ENCODE measurements at places on chromosomes 12 and 14.

GRCh38 chr12:8784290-8784888, 38.0 kb upstream of the A2ML1 start:
- DNase-seq = no peak

GRCh38 chr14:61025251-61026223, 44.5 kb downstream of the SLC38A6 start:
- no peak for DNase-seq

- no peak for DNase-seq
These were observed 204.3 kb downstream of the PPM1H start for GRCh38 chr12:62730649-62731048.

DNA sequence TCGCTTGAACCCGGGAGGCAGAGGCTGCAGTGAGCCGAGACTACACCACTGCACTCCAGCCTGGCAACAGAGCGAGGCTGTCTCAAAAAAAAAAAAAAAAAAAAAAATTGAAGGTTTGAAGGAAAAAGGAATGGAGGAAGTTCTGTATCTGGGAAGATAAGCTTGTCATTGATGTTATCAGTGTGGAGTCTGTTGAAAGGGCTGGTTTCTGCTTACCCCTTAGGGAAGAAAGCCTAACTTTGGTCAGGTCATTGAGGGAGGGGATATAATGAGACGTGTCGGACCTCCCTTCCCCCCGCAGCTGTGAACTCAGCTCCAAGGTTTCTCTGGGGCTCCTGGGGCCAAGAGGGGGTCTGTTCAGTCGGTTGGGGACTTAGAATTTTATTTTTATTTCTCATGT, 16.4 kb downstream of the DAO start:
- DNase-seq = no peak

- DNase-seq = no peak
These were observed 1892.1 kb upstream of the SEL1L start for GRCh38 chr14:83425706-83426105.

DNA sequence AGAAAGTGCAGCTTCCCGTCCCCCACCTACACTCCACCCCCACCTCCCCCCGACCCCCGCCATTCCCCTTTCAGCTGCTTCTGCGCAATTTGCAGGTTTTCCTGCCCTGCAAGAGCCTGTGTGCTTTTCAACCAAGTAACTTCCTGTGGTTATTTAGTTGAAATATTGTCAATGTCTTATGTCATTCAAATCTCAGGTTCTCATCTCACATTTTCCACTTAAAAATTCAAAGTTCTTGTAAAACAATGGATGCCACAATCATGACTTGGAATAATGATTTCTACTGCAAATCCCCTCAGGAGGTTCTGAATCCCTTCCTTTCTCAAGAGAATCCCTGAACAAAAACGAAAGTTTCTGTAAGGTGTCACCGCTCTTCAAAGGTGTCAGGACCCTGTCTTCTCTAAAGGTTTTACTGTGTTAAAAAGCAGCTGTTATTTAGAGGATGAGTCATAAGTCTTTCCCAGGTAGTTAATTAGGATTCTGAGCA, 31.6 kb downstream of the WBP11 start:
- no peak for DNase-seq

- DNase-seq = no peak
These were observed at the start of gene ARID4A for GRCh38 chr14:58298477-58299400. Gene ARID4A (plus strand): TSS chr14:58298555. CDS start chr14:58299855, 1,300 bp downstream.

- DNase-seq = no peak
These were observed 441 bp downstream of the E2F7 start for GRCh38 chr12:77064896-77065360.

DNA sequence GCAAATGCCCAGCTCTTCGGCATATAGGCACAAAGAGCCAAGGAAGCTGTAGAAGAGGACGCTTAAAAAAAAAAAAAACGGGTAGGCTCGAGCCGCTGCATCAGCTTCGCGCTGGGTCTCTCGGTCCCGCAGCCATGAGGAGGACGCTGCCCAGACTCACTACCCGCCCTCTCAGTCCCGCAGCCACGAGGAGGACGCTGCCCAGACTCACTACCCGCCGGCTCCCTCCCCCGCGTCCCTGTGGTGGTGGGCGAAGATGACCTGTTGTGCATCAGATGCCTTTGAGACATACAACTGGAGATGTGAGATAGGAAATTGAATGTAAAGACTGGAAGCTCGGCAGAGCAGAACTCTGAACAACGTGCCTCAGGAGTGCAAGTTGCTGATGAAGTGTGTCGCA, 11.4 kb upstream of the SPSB2 start:
- DNase-seq = no peak

All from cerebellar nuclear complex (tissue), 1 donor.